ENCODE measurements at places on chromosomes 16 and 17.

DNA sequence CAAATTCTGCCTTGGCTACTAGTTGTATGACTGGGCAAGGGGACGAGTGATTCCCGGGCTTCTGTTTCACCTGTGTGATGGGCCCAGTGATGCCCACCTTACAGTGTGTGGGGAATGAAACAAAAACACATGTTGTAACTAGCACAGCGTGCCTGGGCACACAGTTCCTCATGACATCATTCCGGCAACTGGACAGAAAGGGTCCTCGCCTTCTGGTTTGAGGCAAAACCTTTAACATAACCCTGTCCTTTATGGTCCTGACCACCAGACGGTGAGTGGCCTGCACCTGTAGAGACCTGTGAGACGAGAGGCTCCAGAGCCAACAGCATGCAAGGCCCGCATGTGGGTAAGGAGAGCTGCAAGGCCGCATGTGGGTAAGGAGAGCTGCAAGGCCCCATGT is 7.7 kb upstream of the SLC38A8 start:
- DNase-seq = no peak

- DNase-seq = no peak
Observed at GRCh38 chr17:57915544-57915943, 39.7 kb downstream of the CUEDC1 start.

GRCh38 chr16:11354733-11355574 is 9.7 kb downstream of the RMI2 start:
- DNase-seq = peak; percentile 21

GRCh38 chr17:29588017-29588561 is 1.4 kb downstream of the GIT1 start:
- peak; percentile 28 for DNase-seq

DNA sequence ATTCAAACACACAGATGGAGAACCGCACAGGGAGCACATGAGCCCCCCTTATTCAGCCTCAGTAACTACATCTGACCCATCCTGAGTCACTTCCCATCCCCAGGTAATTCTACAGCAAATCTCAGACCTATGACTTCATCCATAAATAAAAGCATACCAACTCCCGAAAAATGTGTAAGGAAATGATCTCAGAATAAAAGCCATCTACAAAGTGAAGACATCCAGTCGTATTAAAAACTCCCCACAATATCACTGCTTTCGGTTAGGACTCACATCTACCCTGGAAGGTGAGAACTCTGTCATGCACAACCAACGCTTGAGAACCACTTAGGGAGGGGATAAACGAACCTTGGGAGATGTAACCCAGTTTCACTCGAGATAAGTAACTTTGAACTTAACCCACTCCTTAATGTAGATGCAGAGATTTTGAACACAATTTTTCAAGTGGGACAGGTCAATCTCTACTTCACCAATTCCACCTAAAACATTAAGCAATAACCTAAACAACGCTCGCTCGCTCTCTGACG is 1.3 kb downstream of the USP36 start:
- peak; percentile 34 for DNase-seq

DNA sequence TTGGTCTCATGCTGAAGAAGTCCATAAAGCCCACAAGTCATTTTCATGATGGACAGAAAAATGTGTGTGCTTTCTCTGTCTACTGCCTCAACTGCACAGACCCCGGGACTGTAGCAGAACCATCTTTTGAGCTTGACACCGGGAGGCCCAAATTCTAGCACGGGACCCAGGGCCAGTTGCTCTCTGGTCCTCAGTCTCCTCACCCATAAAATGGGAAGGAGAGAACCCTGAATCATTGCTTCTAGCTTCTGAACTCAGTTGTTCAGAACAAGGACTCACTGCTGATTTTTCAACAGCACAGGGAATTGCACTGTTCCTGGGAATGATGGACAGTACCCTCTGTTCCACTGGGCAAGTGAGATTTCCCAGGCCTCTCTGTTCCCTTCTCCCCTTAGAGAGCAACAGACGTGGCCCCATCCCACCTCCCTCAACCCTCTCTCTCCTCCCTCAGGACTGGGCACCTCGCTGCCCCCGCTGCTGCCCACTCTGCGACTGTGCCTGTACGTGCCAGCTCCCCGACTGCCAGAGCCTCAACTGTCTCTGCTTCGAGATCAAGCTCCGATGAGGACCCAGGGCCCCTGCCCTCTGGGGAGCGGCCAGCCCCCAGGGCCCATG is 2.2 kb upstream of the ALDOA start:
- no peak for DNase-seq

DNA sequence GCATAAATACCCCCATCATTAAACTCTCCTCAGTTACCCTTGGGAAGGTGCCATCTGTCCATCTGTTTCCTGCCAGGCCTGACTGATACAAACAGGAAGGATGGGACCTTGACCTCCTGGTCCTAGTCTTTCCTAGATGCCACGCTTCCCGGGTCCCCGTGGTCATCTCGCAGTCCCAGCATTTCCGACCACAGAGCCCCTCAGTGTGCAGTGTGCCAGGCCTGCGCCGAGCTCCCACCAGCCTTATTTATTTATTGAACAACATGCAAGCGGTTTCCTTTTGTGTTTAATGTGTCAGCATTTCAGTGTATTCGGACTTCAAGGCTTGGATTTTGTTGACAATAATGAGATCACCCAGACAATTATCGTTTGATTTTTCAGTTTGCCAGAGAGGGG is 45.6 kb upstream of the NKD1 start:
- no peak for DNase-seq

DNA sequence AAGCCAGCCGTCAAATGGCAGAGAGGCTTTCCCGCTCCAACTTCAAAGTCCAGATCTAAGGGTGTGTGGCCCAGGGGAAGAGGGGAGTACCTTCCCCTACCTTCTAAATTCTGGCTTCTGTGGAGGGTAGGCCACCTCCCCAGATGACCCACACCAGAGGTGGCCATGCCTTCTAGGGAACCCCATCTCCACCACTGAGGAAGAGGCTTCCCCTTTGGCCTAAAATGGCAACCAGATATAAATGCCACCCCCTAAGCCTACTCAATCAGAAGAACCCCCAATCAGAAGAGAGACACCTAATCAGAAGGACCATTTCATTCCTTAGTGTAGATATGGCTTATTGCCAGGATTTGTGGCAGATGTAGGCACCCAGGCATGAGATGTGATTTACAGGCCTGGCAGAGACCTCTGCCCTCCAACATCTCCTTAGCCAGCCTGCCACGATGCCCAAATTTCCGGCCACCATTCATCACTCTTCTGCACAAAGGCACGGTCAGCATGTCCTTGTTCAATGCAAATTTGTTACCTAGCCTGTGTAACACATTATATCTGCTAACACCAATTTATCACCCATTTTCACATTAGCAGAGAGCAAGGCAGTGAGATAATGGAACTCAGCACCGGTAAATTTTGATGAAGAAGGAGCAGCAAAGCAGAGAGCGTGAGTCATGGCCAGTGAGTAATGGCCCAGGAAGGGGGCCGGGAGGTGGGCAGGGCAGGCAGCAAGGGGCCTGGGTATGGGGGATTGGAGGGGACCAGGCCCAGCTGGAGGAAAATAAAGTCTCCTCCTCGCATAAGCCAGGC is 1.2 kb upstream of the MGAT5B start:
- DNase-seq = no peak

GRCh38 chr17:16917671-16918394 is 54.1 kb downstream of the TNFRSF13B start:
- DNase-seq = no peak

DNA sequence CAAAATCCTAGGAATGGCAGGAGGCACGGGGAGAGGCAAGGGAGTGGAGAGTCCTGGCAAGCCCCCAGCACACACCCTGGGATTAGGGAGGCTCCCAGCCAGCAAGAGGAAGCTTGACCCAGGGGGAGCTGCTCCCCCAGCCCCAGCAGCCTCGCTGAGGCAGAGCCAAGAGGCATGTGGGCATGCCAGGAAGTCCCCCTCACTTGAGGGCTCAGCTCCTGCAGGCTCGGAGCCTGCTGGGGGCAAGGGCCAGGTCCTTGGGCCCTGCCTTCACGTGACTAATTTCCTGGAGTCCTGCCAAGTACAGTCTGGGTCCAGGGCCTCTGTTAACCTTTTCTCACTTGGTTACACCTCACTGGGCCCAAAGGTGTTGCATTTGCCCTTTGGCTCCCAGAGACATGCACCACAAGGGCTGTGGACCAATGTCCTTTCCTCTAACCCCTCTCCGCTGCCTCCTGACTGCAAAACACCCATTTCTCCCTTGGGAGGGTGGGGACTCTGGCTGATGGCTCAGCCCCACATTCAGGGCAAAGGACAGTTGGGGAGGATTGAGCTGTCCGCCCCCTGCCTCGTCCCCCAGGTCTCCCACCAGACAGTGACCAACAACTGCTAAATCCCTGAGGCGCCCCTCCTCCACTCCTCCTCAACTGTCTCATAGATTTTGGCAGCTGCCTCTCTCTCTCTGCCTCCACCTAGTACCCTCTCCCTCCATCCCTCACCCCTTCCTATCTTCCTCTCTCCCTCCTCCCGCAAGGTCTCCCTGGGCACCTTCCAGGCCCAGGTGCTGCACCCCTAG is 4.4 kb upstream of the SLC47A2 start:
- no peak for DNase-seq

DNA sequence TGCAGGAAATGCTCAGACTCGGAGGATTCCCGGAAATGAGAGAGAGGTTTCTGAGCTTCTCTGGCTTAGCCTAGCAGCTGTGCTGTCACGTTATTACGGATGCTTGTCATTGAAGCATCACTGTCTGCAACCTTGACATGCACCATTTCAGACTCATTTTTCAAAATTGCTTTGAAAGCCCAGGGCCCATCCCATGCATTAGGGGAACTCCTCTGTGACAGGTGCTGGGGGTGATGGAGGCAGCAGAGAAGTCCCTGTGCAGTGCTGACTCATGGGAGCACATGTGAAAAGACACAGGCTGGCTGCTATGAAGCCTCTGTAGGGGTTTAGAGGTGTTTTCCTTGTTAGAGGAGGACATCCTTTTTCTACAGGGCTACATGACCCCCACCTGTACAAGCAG is 214.0 kb upstream of the MPHOSPH6 start:
- DNase-seq = no peak

DNA sequence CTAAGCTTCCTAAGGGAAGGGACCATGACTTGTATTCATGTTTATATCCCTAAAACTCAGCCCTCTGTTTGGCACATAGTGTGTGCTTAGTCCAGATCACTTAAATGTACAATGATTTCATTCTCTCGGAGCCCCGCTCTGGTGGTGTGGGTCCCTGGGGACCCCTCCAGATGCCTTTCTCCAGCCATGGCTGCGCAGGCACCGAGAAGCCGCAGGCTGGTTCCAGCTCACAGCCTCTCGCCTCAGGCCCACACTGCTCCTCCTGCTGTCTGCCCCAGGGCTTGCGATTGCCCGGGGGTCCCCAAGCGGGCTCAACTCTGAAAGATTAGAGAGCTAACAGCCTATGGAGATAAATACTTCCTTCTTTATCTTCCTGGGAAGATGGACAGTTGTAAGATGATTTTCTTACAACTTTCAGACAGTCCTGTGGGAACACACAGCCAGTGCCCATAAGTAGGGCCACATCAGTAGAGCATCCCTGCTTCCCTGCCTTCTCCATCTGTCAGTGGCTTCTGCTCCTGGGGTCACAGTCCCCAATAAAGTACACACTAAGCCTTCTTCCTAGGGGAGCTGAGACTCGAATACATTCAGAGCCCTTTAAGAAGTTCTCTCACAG is 66.2 kb downstream of the CENPV start:
- DNase-seq = peak; percentile 1

DNA sequence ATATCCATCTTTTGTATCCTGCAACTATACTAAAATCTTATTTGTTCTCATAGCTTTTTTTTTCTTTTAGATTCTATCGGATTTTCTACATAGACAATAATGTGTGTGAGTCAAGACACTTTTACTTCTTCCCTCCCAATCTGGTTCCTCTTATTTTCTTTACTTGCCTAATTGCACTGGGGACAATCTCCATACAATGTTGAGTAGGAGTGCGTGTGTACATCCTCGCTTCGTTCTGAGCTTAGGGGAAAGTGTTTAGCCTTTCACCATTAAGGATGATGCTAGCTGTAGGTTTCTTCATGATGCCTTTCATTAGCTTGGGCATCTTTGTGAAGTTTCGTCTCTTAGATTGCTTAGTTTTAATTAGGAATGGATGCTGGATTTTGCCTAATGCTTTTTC is 2.9 kb downstream of the SPATA32 start:
- peak; percentile 6 for DNase-seq

- no peak for DNase-seq
Observed at GRCh38 chr17:79079421-79080200, 5.0 kb downstream of the ENGASE start.

DNA sequence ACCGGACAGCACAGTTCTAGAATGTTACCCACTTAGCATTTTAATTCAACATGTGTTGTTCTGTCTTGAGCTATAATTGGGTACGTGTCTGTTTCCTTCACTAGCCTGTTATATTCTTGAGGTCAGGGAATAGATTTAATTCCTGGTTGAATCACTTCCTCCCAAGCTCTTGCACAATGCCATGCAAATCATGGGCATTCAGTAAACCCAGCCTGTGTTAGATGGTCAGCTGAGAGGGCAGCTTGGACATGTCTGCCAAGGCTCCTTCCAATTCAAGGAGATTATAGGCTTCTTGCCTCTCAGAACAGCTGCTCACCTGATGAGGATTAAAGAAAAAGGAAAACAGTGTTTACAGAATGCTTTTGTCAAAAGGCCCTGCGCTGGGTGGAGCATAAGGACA is 12.6 kb downstream of the C1QTNF1 start:
- peak; percentile 8 for DNase-seq

DNA sequence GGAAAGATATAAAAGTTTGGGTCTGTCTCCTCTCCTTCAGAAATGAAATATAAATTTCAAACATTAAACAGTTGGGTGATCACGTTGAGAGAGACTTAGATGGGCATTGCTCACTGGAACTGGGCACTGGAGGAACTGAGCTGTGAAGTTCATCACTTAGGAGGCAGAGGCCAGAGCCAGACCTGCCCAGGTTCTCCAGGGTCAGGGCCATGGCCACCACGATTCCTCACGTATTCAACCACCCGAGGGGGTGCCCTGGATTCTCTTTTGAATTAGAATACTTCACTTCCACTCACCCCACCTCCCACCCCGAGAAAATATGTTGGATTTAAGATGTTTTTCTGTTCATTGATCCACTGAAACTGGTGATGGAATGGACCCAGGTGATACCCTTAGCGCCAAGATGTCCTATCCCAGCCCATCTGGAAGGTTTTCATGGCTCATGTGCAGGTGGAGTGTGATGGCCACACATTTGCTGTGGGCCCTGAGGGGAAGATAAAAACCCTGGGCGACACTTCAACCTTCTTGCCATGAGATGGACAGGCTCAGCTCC is 6.1 kb downstream of the PRR29 start:
- DNase-seq = no peak

- DNase-seq = no peak
Observed at GRCh38 chr16:67207249-67208091, 8.5 kb downstream of the ELMO3 start.

GRCh38 chr17:50758989-50759544 is 8.3 kb downstream of the ANKRD40CL start:
- DNase-seq = no peak

DNA sequence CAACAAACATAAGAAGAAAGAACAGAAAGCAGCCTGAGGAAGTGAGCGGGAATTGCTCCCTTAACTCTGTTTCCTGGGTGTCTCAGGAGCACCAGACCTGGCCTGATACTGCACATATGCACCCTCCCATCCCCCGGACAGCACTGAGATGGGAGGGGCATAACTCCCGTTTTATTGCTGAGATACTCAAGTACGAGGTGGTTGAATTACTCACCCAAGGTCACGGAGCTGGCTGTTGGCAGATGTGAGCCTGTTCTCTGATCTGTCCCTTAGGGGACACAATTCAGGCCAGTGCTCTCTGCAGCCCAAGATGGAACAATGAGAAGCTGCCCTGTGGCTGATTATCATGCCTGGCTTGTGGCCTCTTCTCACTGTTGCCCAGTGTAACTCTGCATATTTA is 9.1 kb upstream of the MED9 start:
- DNase-seq = no peak
